ENCODE measurements at places on chromosomes 12 and 14.

DNA sequence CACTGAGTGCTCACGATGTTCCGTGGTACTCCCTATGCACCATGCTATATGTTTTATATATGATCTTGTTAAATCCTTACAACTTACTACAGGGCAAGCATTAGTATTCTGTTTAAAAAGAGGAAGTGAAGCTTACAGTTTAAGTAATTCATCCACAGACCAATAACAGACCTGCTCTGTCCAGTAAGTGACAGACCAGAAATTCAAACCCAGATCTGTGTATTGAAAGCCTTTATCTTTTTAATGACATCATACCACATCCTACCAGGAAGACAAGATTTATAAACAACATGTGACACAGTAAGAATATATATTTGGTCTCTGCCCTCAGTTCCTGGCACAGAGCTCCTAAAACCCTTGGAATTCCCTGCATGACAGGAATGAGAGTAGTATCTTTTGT lies 206.5 kb downstream of the STXBP6 start:
- DNase-seq, result no peak

DNA sequence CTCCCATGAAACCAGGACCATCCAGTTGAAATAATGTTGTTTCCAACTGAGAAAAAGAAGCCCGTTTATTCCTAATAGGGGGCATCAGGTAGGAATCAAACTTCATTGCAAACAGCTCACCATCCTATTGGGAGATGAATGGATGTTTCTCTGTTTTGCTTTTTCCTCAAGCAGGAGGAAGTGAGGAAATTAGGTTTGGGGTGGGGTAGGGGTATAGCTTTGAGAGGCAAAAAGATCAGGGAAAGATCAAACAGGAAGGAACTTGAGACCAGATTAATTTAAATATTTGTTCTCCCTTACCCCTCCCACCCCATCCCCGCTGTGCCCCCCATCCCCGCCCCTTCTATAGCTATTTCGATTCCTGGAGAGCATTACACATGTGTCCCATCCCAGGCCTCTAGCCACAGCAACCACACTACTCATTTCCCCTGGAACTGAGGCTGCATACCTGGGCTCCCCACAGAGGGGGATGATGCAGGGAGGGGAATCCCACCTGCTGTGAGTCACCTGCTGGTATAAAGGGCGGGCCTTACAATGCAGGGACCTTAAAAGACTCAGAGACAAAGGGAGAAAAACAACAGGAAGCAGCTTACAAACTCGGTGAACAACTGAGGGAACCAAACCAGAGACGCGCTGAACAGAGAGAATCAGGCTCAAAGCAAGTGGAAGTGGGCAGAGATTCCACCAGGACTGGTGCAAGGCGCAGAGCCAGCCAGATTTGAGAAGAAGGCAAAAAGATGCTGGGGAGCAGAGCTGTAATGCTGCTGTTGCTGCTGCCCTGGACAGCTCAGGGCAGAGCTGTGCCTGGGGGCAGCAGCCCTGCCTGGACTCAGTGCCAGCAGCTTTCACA lies at the start of gene IL23A:
Gene IL23A, plus strand, starts transcription at position 577 of the 850 bp plus-strand sequence. Its CDS starts 161 bp downstream, at position 738.
- peak; percentile 77 for DNase-seq

DNA sequence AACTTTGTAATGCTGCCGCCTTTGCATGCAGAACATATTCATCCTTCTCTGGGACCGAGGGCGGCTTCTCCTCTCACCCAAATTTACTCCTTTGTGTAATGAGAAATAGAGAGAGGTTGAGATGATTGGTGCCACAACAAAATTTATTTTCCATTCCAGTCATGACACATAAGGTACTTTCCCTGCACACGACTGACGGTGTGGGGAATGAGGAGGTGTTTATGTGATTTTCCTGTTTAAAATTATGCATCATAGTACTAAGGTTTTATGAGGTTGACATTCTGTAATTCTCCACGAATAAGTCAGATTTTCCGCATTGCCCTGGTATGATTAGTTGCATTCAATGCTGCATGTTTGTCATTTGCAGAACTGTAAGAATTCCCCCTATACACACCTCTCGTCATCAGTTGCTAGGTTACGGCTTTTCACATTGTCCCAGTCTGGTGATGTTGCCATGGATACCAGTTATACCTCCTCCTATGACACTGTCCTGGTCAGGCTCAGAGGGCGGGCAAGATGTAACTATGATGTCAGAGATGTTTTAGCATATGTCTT lies 23.1 kb downstream of the BICDL1 start:
- DNase-seq, result peak; percentile 61

GRCh38 chr14:81281332-81281731 lies 60.6 kb upstream of the GTF2A1 start:
- DNase-seq, result no peak

DNA sequence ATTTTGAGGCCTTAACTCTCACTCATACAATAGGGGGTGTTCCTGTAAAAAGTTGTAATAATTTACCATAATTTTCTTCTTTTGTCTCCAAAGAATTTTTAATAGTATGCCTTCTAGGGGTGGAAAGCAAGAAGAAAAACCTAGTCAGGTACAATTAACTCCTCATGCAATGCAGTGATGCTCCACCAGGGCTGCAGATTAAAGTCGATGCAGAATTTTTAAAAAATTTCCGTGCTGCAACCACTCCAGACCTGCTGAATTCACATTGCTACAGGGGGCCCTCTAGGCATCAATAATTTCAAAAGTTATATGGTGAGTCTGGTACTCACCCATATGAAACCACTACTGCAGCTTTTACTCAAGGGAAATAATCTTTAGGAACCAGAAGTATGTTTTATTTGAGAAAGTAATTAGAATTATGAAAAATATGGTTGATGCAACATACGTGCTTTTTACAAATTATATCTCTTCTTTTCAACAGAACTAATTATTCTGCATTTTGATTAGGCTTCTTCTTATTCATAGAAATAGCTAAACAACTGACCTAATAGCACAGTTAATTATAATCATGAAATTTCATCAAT lies 353.2 kb downstream of the BCAT1 start:
- no peak for DNase-seq

DNA sequence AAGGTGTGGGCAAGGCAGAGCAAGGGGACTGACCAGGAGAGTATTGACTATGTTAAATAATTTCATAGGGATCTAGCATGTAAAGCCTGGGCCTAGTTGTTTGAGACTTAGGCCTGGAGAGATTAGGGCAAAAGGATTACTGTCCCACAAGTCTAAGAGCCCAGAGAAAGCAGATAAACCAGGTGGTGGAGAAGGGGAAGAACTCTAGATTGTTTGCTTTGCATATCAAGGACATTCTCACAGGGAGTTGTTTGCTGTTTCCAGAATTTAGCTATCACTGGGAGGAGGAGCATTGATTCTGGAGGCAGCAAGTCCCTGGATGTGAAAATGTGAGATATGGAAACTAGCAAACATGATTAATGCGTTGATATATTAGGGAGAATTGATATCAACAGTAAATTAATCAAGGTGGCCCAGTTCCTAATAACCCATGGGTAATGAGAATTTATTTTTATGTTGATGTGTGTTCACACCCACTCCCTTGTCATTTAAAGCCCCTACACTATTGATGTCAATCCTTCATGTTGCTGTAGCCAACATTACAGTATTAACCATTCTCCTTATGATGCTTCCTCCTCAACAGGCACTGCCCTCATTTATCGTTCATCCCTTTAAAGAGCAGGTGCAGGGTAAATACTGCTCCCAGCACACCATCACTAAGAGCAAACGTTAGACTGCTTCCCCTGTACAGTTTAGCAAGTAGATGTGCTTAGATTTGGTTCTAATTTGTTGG lies 1666.7 kb upstream of the FLRT2 start:
- DNase-seq, result no peak

- DNase-seq, result no peak
Observed at GRCh38 chr14:77071938-77072388, 26.1 kb upstream of the CIPC start.

GRCh38 chr14:57345106-57345505 lies 45.3 kb upstream of the NAA30 start:
- DNase-seq, result no peak

- no peak for DNase-seq
Observed at GRCh38 chr14:90299408-90299807, 32.3 kb downstream of the NRDE2 start.

- DNase-seq, result no peak
Observed at GRCh38 chr12:84986586-84986985, 49.5 kb downstream of the TSPAN19 start.

DNA sequence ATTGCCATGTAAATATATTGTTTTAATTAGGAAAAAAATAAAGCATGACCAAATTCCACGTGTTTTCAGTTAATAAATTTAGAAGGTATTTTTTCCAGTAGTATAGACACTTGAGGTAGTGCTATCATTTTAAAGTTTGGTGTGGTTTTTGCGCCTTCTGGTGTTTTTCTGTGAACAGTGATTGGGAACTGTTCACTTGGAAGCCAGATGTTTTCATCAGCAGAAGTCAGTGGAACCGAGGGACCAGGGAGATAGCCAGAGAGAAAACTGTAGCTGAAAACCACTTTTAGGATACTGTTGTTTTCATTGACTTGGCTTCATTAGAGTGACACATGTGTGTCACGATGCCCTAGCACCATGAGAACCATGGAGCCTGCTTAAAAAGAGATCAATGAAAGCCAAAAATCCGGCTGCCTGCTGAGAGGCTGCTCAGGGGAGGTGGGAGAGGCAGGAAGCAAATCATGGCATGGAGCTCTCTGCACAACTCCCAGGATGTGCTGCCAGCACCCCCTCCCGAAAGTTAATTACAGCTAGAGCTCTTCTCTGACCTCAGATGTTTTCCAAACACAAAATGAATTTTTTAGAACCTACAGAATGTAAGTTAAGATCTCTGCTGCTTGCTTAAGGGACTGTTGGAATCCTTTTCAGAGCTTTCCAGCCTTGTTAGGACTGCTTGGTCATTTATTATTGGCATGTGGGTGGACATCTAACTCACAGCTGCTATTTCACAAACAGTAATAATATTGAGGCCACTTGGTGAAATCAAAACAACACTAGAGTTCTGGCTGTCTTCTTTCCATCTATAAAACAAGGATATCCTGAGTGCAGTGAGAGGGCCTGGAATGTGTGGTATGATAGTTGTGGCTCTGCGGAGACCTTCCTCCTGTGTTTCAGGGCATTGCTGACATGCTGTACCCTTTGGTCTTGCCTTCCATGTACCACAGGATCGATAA lies 192.3 kb downstream of the ANO4 start:
- no peak for DNase-seq

- DNase-seq, result no peak
Observed at GRCh38 chr12:6964605-6965025, 5.8 kb downstream of the PHB2 start.

DNA sequence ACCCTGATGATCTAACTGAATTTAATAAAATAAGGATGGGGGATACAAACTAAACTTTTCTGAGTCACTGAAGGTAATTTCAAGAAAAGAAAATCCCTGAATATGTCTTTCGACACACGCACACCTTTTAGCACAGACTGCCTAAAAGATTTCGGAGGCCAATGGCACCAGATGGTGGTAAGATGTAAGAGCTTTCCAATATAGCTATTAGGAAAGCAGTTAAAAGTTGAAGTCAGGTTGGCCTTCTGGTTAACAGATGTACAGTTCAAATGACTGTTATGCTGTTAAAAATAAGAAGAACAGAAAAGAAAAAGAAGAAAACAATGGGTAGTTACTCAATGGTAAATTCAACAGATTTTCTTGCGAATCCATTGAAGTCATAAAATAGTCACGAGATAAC lies 80.7 kb upstream of the KRR1 start:
- no peak for DNase-seq

DNA sequence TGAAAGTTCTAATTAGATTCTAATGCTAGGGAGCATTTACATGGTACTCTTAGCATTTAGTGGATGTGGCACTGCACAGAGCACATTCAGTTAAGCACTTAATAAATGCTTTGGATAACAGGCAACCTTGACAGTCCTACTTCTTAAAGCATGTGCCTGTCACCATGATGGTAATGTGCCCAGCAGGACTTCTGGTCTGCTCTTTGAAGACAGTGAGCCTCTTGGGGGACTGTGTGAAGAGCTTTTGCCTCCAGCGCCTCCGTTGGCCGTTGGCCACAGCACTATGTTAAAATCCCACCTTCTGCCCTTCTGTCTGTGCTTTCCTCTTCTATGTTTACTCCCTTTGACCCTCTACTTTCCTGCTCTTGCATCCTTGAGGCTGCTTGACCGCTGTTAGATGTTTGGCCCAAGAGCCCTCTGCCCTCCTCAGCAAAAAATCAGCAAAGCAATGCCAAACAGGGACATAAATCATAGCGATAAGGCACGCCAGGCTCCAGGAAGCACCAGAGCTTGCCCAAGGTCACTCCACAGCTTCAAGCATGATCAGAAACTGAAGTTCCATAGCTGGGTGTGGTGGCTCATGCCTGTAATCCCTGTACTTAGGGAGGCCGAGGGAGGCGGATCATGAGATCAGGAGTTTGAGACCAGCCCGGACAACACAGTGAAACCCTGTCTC lies 8.3 kb downstream of the CDKL1 start:
- no peak for DNase-seq

DNA sequence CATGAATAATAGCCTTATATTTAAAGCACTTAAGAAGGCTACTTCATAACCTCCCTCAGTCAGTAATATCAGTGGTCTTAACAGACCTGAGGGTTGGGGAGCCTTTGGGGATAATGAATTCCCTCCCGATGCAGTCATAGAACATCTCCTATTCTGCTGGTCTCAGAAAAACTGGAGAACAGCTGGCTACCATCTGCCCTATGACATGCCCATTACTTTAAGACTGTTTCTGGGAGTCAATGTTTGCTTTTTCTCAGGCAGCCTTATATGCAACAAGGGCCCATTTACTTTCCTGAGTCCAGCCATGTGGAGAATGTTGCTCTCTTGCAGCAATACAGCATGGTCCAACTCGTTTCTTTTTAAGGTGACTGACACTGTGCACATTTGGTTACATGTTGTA lies 161.7 kb upstream of the PARP11 start:
- no peak for DNase-seq

DNA sequence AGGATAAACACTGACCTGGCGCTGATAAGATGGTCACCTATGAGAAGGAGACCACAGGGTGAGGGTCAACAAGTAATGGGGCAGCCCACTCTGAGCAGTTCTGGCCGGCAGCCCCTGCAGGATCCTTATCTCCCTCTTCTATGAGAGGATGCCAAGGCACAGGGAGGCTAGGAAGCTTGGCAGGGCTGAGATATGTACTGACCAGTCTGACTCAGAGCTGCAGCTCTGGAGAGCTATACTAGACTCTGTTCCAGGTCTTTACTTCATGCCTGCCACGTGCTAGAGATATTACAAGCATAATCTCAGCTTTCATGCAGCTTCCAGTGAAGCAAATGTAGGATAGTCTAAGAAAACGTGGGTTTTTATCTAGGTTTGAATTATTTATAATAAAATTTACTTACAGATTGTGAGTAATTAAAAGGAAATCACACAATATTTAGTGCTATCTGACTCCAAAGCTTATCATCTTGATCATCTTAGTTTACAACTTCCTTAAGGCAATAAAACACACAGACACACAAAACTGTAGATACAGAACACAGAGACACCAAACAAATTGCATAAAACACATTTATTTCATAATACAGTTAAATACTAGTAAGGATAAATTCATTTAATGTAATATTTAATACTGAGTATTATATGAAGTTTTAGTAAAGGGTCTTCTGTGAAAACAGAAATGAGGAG lies 32.3 kb downstream of the GIT2 start:
- DNase-seq, result no peak

GRCh38 chr12:6341417-6342139 lies at the start of gene TNFRSF1A:
Gene TNFRSF1A (minus strand): TSS chr12:6342076. CDS start chr12:6341814, 262 bp downstream.
- no peak for DNase-seq

- no peak for DNase-seq
Observed at GRCh38 chr14:77965050-77965449, 165.1 kb downstream of the ADCK1 start.

- no peak for DNase-seq
Observed at GRCh38 chr14:68449561-68450181, 343.2 kb downstream of the ZFP36L1 start.

Data from stimulated activated CD8-positive, alpha-beta memory T cell treated with anti-CD3 and anti-CD28 coated beads, Interleukin-4, amount 100 ng/mL, for 4 hours (primary cell).